ENCODE measurements at places on chromosomes 7 and 10.

GRCh38 chr7:301291-302053 is 11.5 kb downstream of the FOXL3 start:
- no peak for DNase-seq

GRCh38 chr10:77182803-77183202 is 454.8 kb downstream of the KCNMA1 start:
- no peak for DNase-seq

- DNase-seq = no peak
Measured at GRCh38 chr10:128036746-128037543, 89.3 kb downstream of the MKI67 start.

DNA sequence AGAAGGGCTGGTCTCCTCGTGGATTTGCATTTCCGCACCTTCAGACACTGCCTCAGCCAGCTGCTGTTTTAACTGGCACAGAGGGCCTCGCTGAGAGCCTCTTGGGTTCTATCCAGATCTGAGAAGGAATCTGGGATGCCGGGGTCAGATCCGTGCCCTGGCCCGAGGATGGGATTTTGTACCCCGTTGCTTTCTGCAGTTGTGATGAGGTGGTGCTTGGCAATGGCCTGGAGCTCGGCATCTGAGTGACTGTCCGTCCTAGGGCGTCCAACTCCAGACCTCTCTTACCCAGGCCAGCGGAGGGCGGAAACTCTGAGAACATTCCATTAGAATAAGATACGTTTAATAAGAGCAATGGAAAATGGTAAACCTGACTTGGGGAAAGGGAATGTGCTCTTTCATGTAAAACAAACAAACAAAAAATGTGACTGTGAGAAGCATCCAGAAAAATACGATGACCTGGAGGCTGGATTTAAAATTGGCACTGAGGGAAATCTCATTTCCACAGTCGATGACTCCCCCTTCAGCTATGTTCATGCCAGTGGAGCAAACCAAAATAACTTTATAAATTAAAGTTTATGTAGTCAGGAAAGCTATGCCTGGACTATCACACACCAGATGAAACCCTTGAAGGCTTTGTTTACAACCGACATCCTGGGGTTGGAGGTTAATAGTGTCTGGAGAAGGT is 39.6 kb downstream of the GRK5 start:
- DNase-seq = no peak

- DNase-seq = no peak
Measured at GRCh38 chr7:112444505-112444904, 5.8 kb upstream of the IFRD1 start.

DNA sequence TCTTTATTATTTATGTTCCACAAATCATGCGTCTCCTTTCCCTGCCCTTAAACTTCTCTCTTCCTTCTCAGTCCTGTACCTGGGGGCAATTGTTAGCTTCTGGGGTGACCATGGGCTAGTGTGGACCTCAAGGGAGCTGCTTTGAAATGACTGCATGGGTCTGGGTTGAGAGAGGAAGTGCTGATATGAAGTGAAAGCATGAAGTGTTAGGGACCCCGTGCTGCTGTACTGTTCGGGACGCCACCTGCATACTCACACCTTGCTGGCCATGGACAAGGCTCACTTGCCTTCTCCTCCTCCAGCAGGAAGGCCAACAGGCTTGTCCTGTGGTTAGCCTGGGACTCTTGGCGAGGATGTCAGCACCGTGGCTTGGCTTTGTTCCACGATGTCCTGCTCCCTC is 56.7 kb downstream of the MTPN start:
- DNase-seq = no peak

DNA sequence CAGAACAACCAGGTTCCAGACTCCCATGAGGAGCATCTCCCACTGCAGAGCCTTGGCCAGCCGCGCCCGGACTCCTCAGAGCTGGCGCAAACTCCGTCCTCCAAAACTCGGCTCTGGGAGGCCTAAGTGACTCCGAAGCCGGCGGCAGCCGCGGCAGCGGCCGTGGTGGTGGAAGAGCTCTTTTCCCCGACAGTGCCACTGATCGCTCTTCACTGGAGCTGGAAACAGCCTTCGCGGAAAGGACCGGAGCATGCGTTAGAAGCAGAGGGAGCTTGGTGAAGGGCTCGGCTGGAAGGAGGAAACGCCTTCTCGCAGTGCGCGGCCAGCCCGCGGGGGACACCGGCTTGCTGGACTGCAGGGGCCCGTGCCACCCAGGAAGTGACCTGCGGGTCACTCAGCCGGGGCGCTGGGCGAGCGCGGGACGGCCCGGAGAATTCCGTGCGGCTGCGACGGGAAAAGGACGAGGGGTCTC is 5.0 kb upstream of the HOXA13 start:
- DNase-seq = no peak

- DNase-seq = no peak
Measured at GRCh38 chr10:56551037-56551436, 190.0 kb upstream of the ZWINT start.

- no peak for DNase-seq
Measured at GRCh38 chr7:48563334-48563733, 361.0 kb upstream of the CDC14C start.

GRCh38 chr10:15379078-15379477 is 8.0 kb upstream of the FAM171A1 start:
- DNase-seq = no peak

- DNase-seq = peak; percentile 81
Measured at GRCh38 chr10:16787361-16787791, 29.8 kb downstream of the RSU1 start.

- DNase-seq = no peak
Measured at GRCh38 chr10:44619521-44619920, 234.6 kb upstream of the CXCL12 start.

DNA sequence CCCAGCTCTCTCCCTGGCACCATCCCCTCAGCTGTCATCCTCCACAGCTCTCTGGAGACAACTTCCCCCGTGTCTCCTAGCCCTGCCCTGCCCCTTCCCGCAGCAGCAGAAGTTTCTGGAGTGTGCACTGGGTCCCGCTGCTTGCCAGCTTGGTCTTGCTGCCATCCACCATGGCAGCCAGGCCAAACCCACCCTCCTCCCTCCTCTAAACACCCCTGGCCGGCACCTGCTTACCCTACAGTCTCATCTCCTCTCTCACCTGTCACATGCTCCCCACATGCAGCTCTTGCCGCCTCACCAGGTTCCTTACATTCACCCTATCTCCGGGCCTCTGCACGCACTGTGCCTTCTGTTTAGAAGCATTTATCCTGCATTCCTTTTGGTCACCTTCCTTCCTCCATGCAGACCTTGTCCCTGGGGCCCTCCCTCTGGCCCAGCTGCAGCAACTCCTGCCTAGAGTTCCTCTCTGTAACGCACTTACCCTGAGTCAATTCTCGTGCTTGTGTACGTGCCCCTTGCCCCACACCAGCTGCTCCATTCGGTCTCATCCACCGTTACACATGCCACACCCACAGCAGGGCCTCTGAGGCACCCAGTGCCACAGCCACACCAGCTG is 93.9 kb upstream of the RET start:
- peak; percentile 6 for DNase-seq

DNA sequence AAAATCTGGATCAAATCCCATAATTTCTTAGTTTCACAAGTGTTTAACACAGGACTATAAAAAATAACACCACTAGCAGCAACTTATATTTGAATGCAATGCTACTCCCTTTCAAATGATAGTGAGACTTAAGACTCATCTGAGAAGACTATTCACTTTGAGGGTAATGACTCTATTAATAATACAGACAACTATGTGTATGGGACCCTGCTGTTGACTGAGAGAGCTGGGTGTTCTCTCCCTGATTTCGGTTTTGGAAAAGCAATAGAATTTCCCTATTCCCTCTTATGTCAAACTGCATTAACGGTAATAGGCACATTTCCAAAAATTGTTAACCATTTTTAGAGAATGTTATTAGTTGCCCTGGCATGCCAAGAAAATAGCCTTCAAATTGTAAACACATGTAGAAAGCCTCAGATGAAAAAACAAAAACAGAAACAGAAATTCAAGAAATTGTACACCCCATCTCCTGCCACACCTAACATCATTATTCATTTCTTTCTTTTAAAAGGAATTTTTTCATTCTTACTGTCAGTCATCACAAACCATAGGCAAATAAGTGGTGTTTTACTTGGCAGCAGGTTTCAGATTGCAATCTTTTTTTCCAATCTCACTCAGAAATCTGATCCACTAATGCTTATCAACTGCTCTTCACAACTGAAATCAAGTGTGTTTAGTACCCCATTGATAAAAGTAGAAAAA is 153.7 kb downstream of the TFPI2 start:
- DNase-seq = no peak

- no peak for DNase-seq
Measured at GRCh38 chr7:104643587-104644217, 315.3 kb downstream of the LHFPL3 start.

GRCh38 chr7:158843771-158844170 is 12.6 kb upstream of the DYNC2I1 start:
- DNase-seq = no peak

- DNase-seq = no peak
Measured at GRCh38 chr10:63480237-63480636, 14.5 kb upstream of the JMJD1C start.

- no peak for DNase-seq
Measured at GRCh38 chr7:94067506-94067905, 63.4 kb upstream of the BET1 start.

- DNase-seq = no peak
Measured at GRCh38 chr7:24073651-24074420, 210.2 kb upstream of the NPY start.

DNA sequence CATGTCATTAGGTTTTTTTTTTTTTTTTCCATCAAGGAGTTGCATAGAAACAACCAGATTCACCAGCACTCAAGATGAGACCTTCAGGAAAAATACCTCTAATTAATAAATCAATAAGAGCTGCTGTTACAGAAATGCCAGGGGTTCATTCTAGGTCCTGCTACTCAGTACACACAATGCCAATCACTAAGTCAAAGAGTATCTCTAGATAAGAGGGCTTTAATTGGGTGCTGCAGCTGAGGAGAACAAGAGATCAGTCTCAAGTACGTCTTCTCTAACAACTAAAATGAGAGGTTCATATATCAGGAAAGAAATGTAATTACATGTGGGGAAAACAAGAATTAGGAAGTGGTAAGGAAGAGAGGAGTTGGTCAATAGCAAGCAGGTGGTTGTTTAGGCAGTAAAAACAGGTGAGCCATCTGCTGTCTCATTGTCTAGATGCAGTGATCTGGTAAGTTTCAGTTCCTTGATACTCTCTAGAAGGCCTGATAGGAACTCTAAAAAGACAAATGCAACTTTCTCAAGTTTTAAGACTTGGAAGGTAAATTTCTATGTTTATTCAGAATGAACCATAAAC is 272.9 kb upstream of the ZWINT start:
- DNase-seq = no peak

DNA sequence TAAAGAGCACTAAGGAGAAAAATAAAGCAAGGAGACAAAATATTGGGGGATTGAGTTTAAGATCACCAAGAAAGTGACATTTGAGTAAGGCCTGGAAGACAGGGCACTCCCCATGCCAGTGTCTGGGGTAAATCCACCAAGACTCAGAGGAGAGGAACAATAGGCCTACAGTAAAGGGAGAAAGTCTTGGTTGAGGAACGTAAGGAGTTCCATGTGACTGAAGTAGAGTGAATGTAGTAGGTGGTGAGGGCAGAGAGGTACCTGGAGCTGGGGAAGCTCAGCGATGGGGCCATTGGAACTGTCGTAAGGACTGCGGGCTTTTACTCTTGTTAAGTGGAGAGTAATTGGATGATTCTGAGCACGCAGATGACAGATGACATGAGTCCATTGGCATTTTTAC is 69.4 kb downstream of the CPED1 start:
- no peak for DNase-seq

GRCh38 chr7:135650831-135651573 is 11.3 kb upstream of the STMP1 start:
- DNase-seq = no peak

GRCh38 chr7:7769710-7770627 is 51.6 kb upstream of the RPA3 start:
- DNase-seq = no peak

GRCh38 chr7:24356718-24357386 is 72.9 kb downstream of the NPY start:
- no peak for DNase-seq

GRCh38 chr10:53314876-53315275 is 542.3 kb upstream of the MBL2 start:
- DNase-seq = no peak

- no peak for DNase-seq
Measured at GRCh38 chr7:57348646-57349269, 101.2 kb upstream of the ZNF716 start.

- DNase-seq = no peak
Measured at GRCh38 chr7:112206991-112207592, 597 bp downstream of the ZNF277 start.

Data from activated CD4-positive, alpha-beta memory T cell treated with anti-CD3 and anti-CD28 coated beads for 36 hours (primary cell).